ENCODE measurements at places on chromosomes 12 and 14. TPM values are rescaled to one million over a fixed set of nuclear protein-coding genes. Genes with fewer than 3 reads are reported as not detected.

DNA sequence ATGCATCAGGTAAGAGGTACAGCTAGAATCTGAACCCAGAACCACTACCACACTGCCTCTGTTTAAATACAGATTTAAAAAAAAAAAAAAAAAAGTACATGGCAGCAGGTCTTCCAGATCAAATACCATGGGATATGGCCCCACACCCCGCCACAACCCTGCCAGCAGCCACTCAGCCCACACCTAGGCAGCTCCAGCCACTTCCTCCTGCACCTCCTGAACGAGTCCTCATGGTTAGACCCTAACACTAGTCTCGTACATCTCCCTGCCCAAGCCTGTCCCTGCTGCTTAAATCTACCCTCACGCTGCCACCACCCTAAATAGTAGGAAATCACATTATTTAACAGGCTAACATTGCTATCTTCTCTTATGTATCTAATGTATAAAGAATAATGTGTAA, 12.6 kb downstream of the SETD3 start:
- no peak for DNase-seq
- no peak overlapping the region for H3K27ac ChIP-seq
- peaks cover 2% of the 10 kb centered on the region for H3K36me3 ChIP-seq
- H3K27me3 ChIP-seq: no peaks in the 10 kb centered on the region
- no peak overlapping the region for H3K4me3 ChIP-seq

DNA sequence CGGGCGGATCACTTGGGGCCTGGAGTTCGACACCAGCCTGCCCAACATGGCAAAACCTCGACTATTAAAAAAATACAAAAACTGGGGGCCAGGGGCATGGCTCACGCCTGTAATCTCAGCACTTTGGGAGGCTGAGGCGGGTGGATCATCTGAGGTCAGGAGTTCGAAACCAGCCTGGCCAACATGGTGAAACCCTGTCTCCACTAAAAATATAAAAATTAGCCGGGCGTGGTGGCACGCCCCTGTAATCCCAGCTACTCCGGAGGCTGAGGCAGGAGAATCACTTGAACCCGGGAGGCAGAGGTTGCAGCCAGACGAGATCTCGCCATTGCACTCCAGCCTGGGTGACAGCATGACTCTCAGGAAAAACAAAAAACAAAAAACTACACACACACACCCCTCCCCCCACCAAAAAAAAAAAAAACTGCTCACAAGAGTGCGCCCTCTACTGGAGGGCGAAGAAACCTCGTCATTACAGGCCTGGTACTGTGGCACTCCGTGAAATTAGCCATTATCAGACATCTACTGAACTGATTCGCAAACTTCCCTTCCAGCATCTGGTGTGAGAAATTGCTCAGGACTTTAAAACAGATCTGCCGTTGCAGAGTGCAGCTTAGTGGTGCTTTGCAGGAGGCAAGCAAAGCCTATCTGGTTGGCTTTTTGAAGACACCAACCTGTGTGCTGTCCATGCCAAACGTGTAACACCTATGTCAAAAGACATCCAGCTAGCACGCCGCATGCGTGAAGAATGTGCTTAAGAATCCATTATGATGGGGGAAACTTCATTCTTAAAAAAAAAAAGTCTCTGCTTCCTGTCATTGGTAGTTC, 7.7 kb downstream of the PPP1R3E start:
- H3K27me3 ChIP-seq: no peaks in the 10 kb centered on the region
- 0 out of 2 replicates have a peak, but pooled peaks cover 3% of the 10 kb centered on the region for H3K36me3 ChIP-seq
- peak; percentile 77 for DNase-seq
- H3K4me3 ChIP-seq: no peak overlapping the region
- H3K27ac ChIP-seq: no peak overlapping the region

DNA sequence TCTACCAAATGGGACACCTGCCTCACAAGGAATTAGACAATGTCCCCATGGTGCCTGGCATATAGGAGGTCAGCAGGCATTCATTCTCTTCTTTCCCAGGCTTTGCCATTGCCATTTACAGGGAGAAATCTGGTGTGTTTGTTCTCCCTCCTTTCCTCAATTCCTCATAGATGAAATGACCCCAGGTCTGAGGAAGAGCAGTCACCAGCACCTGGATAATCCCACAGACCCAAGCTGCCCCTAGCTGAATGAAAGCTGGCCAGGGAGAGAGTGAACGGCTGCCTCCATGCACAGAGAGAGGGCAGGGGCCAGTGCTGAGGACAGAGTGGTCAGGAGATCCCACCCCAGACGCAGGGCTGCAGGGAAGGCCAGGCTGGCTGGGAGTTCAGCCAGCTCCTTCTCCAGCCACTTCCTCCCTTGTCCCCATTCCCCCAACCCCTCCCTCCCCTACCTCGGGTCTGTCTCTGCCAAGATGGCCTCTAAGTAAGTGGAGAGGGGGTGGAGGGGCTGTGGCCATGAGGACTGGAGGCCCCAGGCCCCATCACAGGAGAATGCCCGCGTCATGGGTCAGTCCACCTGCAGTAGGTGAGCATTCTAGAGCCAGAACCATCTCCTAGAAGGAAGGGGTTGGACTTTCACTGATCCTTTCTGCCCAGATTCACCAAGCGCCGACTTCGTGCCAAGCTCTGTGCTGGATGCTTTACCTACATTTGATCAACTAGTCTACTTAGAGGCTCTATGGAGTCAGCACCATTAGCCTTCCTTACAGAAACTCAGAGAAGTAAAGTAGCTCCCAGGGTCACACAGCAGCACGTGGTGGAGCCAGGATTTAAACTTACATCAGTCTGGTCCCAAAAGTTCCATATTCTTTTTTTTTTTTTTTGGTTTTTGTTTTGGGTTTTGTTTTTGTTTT, 2.0 kb upstream of the KRT4 start:
- H3K27me3 ChIP-seq: peaks cover 4% of the 10 kb centered on the region
- H3K27ac ChIP-seq: no peak overlapping the region
- no peak for DNase-seq
- H3K4me3 ChIP-seq: no peak overlapping the region
- H3K4me1 ChIP-seq: no peaks in the 10 kb centered on the region
- no peaks in the 10 kb centered on the region for H3K36me3 ChIP-seq

DNA sequence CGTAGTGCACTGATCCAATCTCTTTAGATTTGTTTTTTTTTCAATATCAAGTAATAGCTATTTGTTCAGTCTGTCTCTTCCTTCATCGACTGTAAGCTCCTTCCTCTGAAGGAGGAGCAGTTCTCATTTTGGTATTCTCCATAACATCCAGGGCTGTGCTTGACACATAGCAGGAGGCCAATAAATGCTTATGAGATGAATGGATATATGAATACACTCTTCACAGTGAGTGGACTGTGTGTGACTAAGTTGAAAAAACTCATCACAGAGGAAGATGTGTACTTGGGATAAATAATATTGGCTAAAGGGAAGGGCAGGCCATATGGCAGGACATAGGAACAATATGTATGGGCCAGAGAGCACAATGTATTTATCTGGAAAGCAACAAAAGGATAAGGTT, 205.3 kb upstream of the PRICKLE1 start:
- no peaks in the 10 kb centered on the region for H3K36me3 ChIP-seq
- DNase-seq: no peak
- H3K4me1 ChIP-seq: no peaks in the 10 kb centered on the region

MYL2 gene
- not detected for total RNA-seq

NTF3 gene
- total RNA-seq: not detected

GRCh38 chr12:108349278-108349688, 10.2 kb upstream of the CMKLR1 start:
- H3K27me3 ChIP-seq: no peaks in the 10 kb centered on the region
- DNase-seq: no peak
- no peak overlapping the region for H3K27ac ChIP-seq

- H3K27ac ChIP-seq: no peak overlapping the region
- no peak overlapping the region for H3K4me3 ChIP-seq
- H3K36me3 ChIP-seq: peaks cover 47% of the 10 kb centered on the region
Observed at GRCh38 chr12:57173683-57174082, 26.3 kb upstream of the LRP1-AS start.

DNA sequence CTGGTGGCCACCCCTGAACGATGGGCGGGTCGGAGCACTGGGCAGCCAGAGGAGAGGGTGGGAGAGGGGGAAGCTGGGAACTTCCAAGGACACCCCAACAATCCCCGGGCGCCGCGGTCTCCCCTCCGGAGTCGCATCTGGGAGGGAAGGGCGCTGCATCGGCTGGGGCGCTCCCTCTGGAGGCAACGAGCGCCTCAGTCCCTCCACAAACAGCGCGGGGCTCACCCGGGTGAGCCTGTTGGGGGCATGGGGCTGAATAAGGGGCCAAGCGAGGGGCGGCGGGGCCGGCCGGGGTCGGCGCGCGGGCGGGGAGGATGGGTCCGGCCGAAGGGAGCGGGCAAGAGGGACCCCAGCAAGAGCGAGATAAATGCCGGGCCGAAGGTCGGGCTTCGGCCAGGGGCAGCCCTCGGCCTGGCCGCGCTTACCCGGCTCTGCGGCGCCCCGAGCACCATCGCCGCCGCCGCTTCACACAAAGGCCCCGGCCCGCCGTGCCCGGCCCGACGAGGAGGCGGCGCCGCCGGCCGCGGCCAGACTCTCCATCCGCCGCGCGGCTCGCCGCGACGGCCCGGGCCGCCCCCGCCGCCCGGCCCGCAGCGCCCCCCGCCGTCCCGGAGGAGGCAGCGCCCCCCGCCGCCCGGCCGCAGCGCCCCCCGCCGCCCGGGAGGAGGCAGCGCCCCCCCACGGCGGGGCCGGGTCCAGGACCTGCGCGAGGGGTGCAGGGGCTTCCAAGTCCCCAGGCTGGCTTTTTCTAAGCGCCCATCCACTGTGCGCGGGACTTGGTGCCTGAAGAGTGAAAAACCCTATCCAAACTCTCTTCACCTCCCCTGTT, at the start of gene ZBTB39:
Gene ZBTB39, minus strand, starts transcription at position 567 of the 829 bp plus-strand sequence. CDS start 1,629 bp downstream, outside the sequence.
- H3K36me3 ChIP-seq: peaks cover 10% of the 10 kb centered on the region
- DNase-seq: peak; percentile 20
- H3K27me3 ChIP-seq: no peaks in the 10 kb centered on the region

- H3K4me3 ChIP-seq: no peak overlapping the region
- no peaks in the 10 kb centered on the region for H3K36me3 ChIP-seq
- H3K27me3 ChIP-seq: no peaks in the 10 kb centered on the region
- no peak overlapping the region for H3K27ac ChIP-seq
- no peaks in the 10 kb centered on the region for H3K4me1 ChIP-seq
- no peak for DNase-seq
Observed at GRCh38 chr12:1622406-1622805, 6.6 kb upstream of the WNT5B start.

ACRBP gene
- not detected for total RNA-seq

GRCh38 chr14:38098074-38098836, 109.4 kb upstream of the SSTR1 start:
- no peak for DNase-seq
- H3K36me3 ChIP-seq: no peaks in the 10 kb centered on the region
- H3K4me1 ChIP-seq: no peaks in the 10 kb centered on the region

KIF5A gene
- 1.1 TPM for total RNA-seq

Measured in HepG2 (cell line).